ENCODE measurements at places on chromosomes 11 and 22.
A peak's percentile ranks its signal among the peaks of the same experiment; 100 is the strongest.

DNA sequence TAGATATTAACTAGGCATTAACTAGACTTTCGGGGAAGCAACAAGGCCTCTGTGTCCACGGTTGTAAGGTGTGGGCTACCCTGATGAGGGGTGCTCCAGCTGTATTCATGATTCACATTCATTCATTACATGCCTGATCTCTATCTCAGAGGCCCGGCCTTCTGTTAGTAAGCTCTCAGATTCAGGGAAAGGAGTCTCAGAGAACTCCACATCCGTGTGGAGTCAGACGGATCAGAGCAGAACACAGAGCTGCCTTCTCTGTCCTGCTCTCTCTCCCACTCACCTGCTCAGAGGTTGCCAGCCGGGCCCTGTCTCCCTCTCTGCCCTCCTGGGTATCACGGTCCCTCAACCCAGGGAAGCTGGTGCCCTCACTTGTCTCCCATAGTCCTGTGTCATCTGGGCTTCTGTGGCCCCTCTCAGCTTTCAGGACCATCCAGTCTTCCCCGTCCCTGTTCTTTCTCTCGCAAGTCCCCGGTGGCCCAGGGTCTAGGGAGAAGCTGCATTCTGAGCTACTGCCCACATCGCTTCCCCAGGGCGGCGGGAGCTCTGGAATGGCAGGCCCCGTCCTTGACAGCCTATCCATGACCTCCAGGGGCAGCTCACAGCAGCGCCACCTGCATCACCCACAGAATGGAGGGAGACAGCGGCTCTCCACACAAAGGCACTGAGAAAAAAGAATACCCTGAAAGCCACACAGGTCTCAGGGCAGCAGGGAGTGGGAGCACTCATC, 4.3 kb downstream of the TP53AIP1 start:
- no peak for DNase-seq

GRCh38 chr11:36258730-36259360, 30.4 kb downstream of the COMMD9 start:
- DNase-seq, result no peak

- no peak for DNase-seq
Observed at GRCh38 chr22:35912658-35913057, 116.0 kb downstream of the RBFOX2 start.

DNA sequence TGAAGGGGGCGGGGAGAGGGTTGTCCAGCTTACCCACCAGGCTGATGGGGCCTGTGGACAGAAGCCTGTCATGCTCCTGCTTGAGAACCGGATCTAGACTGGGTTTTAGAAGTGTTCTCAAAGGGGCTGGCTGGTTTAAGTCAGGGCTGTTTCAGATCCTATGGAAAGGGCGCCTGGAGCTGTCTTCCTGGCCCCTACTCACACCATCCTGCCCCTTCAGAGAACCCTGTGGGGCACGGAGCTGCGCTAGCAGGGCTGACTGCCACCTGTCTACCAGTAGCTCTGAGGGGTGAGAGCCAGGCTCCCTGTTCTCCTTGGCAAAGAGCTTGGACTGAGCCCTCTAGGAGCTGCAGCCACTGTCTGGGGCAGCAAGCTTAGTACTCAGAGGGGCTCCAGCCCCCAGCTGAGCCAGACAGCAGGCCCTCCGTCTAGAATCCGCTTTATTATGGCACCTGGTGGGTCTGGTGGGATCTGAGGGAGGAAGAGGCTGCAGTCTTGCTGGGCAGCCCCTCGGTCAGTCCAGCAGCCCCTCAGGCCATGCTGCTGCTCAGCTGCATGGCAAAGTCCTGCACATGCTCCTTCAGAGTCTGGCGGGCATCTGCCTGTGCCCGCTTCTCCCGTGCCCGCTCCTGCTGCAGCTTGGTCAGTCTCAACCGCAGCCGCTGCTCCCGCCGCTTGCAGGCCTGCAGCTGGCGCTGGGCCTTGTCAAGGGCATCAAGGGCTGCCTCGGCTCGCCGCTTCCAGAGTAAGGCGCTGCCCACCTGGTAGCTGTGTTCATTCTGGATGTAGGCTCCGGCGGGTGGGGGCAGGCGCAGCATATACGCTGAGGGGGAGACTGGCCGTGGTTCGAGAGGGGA, 2.3 kb downstream of the THAP7 start:
- no peak for DNase-seq

DNA sequence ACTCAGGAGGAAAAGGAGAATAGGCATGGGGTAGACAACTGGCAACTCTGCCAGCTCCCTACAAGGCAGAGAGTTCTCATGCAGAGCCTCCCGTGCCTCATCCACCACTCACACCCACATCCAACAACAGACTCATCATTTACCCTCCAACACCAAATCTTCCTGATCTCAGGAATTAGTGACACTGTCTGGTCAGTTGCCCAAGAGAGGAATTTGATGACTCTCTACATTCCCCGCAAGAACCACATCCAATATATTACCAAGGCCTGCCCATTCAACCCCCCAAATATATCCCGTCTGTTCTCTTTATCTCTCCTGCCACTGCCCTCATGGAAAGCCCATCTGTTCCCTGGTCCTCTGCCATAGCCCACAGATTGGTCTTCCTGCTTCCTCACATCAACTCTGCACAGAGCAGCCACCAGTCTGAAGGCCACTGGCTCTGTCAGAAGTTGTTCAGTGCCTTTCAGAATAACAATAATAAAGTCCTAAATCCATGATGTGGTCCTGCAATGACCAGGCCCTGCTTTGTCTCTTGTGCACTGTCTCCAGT, 57.5 kb upstream of the CD82 start:
- no peak for DNase-seq

DNA sequence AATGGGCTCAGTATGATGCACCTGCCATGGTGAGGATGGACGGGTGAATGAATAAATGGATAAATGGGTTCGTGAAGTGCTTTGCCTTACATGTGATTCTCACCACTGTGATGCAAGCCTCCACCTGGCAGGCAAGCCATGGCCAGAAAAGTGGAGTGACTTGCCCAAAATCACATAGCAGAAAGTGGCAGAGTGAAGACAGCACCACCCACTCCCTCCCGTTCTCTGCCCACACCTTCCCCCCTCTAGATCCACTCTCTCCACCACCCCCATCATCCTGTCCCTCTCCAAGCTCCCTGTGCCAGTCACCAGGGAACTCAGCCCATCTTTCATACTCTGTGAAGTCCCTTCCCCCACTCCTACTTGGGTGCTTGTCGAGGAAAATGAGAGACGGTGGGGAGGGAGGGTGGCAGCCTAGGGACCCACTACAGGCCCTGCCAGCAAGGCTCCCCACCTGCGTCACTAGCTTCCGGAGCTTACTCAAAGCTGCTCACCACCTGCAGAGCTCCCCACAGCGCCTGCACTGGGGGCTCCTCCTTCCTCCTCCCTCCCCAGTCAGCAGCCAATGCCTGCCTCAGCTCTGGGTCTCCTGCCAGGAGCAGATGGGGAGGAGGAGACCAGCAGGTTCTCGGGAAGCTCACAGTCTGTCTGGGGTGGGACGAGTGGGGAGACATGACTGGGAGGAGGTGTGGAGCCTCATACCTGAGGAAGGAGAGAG, 82.3 kb downstream of the PDE2A start:
- DNase-seq, result peak; percentile 17

DNA sequence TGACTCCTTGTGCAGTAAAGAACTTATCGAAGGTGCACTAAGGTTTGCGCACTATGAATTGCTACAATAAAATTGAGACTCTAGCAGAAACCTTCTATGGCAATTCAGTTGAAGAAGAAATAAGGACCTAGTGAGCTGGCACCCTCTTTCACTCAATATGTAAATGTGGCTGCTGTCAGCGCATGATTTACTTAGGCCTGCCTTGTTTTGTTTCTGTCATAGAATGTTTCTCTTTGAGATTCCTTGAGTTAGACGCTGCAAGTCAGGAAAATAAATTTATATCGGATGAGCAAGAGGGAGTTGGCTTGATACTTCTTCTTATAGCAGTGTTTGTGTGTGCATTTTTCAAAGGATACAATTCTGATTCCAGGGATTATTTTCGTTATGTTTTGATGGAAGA, 322.1 kb downstream of the BLID start:
- no peak for DNase-seq

DNA sequence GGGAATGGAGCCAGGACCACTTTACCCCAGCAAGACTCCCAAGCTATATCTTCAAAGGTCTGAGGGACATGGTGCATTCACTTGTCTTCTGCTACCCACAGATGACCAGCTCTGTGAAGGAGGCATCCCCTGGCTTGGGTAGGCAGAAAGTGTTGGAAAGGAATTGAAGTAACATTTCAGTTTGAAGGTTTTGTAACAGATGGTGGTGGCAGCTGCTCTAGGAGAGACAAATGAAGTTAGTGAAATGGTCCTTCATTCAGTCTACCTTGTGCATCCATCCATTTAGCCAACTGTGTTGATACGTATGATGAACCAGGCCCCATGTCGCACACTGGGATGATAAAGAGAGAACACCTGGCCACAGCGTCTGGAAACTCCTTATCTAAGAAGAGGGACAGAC, 140.5 kb downstream of the COMMD9 start:
- DNase-seq, result no peak

DNA sequence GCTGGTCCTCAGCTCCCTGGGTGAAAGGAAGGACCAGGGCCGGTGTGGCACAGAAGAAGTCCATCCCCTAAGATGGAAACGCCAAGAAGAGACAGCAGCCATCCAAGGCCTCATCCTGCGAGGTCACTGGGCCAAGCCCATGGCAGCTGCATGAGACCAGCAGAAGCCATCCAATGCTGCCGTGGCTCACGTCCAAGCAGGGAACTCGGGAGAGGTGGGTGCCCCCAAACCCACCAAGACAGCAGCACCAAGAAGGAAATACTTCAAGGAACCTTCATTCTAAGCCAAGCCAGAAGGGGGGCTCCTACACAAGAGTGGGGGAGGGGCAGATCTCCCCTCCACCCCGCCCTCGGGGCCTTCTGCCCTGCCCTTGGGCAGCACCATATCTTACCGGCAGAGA, 49.6 kb downstream of the IGSF9B start:
- no peak for DNase-seq

DNA sequence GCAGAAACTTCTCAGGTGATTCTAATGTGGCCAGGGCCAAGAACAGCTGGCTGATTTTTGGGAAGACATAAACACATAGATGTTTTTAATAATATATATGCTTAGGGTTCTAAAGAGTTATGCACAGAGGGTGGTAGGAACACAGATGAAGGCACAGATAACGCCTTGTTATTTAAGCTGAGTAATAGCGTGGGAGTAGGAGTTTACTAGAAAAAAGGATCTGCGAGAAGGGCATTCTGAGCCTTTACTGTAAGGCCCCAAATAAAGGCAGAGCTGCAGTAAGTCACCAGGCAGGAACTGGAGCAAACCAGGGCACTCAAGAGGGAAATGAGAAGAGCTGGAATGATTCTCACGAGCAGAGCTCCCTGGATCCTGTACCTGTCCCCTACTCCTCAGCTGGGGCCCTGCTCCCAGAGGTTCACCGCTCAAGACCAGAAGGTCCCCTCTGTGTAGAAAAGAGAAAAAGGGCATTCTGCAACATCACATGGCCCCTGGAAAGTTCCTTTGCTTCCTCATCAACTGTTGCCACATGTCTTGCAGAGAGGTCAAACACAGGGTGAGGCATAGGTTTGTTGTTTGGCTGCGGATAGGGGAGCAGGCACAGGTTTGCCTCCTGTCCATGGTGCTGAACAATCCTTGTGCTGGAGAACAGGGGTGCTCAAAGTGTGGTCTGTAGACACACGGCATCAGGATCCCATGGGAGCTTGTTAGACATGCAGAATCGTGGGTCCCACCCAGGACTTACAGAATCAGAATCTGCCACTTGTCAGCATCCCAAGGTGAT, 125.7 kb downstream of the TENM4 start:
- DNase-seq, result no peak

GRCh38 chr11:87036756-87037449, 831 bp upstream of the TMEM135 start:
- DNase-seq, result no peak

DNA sequence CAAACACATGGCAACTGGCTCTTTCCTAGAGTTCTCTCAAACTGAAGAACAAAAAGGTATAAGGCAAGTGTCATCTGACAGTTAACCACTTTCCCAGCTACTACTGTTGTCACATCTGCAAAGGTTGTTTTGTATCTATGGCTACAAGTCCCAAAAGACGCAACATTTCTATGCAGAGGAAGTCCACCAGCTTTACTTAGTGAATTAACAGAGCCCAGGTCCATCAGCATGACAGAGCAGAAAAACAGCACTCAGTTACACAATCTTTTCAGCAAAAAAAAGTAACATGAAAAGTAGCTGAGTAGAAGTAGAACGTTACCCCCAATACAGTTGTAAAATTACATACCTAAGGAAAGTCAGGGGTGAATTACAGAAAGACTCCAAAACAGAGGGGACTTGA, 12.1 kb downstream of the CPSF7 start:
- no peak for DNase-seq

DNA sequence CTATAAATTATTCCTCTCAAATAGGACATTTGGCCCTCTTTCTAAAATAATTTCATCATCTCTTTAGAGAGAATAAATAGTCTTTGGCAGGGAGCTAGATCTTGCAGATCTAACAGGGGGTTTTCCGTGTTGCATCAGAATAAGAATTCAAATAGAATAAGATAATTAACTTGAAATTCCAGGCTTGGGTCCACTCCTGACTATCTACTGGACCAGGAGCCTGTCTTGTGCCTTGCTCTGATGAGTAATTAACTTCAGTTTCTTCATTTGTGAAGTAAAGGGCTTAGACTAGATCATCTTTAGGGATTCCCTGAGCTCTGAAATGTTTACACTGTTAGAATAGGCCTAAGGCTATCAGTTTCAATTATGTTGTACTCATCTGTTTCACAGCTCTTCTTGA, 23.5 kb upstream of the TMEM123 start:
- no peak for DNase-seq

DNA sequence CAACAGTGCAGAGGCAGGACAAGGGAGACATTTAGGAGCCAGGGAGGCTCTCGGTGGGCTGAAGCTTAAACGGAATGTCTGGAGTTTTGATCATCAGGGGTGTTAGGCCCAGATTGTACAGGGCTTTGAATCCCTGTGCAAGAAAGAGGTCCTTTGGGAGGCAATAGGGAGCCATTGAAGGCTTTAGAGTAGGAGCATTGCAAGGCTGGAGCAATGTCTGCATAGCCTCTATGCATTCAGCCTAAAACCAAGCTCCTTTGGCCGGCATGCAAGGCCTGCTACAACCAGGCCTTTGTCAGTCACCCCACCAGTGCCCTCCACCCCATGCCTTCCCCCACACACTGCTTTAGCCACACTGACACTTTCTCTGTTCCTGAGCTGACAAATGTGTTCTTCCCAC, 47.4 kb upstream of the FGF3 start:
- DNase-seq, result no peak

DNA sequence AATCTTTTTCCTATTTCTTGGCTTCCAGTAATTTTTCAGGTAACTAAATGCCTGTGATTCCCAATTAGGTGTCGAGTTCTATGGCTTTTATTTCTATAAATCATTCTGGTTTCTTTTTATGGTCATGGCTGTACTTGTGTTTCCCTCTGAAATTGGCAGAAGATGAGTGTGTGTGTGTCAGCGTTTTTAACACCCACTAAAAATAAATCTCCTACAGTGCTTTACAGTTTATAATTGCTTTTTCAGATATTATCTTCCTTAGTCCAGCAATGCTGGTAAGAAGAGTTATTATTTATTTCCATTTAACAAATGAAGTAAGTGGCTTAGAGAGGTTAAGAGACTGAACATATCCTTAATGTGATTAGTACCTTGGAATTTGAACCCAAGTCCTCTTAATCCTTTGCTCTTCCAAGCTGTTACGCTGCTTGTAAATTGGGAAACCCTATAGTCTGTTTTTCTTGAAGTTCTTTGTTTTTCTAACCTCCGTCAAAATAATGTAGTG, 125.2 kb downstream of the TEAD1 start:
- no peak for DNase-seq

- no peak for DNase-seq
Observed at GRCh38 chr11:72569966-72570892, 104.0 kb downstream of the PDE2A start.

GRCh38 chr11:47495011-47495855, 46.3 kb upstream of the RAPSN start:
- no peak for DNase-seq

GRCh38 chr22:21449531-21450319, 17.5 kb upstream of the TMEM191C start:
- DNase-seq, result no peak
